ENCODE measurements at places on chromosomes 2 and 18.

- H3K27ac ChIP-seq = no peak overlapping the region
- H3K36me3 ChIP-seq = no peaks in the 10 kb centered on the region
- H3K4me3 ChIP-seq = no peak overlapping the region
- H3K27me3 ChIP-seq = no peaks in the 10 kb centered on the region
Observed at GRCh38 chr2:176931588-176932563, 280.7 kb upstream of the HNRNPA3 start.

GRCh38 chr2:19219060-19219459, 139.4 kb downstream of the OSR1 start:
- DNase-seq = no peak
- no peak overlapping the region for H3K4me3 ChIP-seq
- H3K4me1 ChIP-seq = peaks cover 3% of the 10 kb centered on the region
- H3K27ac ChIP-seq = no peak overlapping the region
- no peaks in the 10 kb centered on the region for H3K27me3 ChIP-seq
- no peaks in the 10 kb centered on the region for H3K36me3 ChIP-seq

DNA sequence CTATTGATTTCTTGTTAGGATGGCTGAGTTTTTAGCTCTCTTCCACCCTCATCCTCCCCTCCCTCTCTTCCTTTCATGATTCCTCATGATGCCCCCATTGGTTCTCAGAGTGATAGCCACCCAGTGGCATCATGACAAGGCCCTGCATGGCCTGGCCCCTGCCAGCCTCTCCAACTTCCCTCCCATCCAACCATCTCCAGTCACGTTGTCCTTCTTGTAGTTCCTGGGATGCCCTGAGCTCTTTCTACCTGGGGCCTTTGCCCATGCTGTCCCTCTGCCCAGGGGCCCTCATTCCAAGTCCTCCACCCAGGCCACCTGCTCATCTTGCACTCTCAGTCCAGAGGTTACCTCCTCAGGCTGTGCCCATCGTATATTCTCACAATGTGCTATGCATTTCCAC, 247.5 kb downstream of the TFCP2L1 start:
- no peaks in the 10 kb centered on the region for H3K36me3 ChIP-seq
- H3K27me3 ChIP-seq = peaks cover 13% of the 10 kb centered on the region
- no peak overlapping the region for H3K4me3 ChIP-seq
- no peak for DNase-seq
- H3K4me1 ChIP-seq = no peaks in the 10 kb centered on the region
- H3K27ac ChIP-seq = no peak overlapping the region

- no peak for DNase-seq
- H3K4me3 ChIP-seq = no peak overlapping the region
- no peaks in the 10 kb centered on the region for H3K4me1 ChIP-seq
- H3K27ac ChIP-seq = no peak overlapping the region
Observed at GRCh38 chr18:35851286-35851970, 121.1 kb upstream of the RMP24 start.

DNA sequence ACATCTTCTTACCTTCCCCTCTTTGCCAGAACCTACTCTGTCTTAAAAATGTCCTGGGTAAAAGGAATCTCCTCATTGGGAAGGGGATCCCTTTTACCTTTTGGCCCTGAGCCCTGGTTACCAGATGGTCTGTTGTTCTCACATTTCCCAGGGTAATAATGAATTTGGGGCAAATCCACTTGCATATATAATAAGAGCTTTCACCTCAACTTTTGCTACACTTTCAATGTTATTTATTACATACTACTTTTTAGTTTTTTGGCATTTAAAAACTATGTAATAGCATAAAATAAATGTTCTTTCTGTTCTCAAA, 15.0 kb downstream of the CERS6 start:
- no peaks in the 10 kb centered on the region for H3K27me3 ChIP-seq
- no peak overlapping the region for H3K27ac ChIP-seq
- DNase-seq = no peak
- H3K36me3 ChIP-seq = no peaks in the 10 kb centered on the region

- DNase-seq = no peak
- H3K4me1 ChIP-seq = no peaks in the 10 kb centered on the region
- H3K4me3 ChIP-seq = no peak overlapping the region
- H3K36me3 ChIP-seq = no peaks in the 10 kb centered on the region
- no peak overlapping the region for H3K27ac ChIP-seq
Observed at GRCh38 chr18:49999128-49999527, 185.8 kb upstream of the ACAA2 start.

GRCh38 chr2:194495046-194495445, 1162.0 kb upstream of the SLC39A10 start:
- no peaks in the 10 kb centered on the region for H3K36me3 ChIP-seq
- no peak overlapping the region for H3K27ac ChIP-seq
- H3K27me3 ChIP-seq = no peaks in the 10 kb centered on the region
- no peak for DNase-seq
- no peaks in the 10 kb centered on the region for H3K4me1 ChIP-seq
- H3K4me3 ChIP-seq = no peak overlapping the region

- H3K4me3 ChIP-seq = no peak overlapping the region
- H3K4me1 ChIP-seq = no peaks in the 10 kb centered on the region
- H3K27ac ChIP-seq = no peak overlapping the region
Observed at GRCh38 chr2:209666296-209666695, 105.3 kb upstream of the UNC80 start.

GRCh38 chr2:30134582-30134981, 12.2 kb upstream of the YPEL5 start:
- DNase-seq = no peak
- no peaks in the 10 kb centered on the region for H3K36me3 ChIP-seq
- H3K4me3 ChIP-seq = no peak overlapping the region
- no peaks in the 10 kb centered on the region for H3K27me3 ChIP-seq
- no peaks in the 10 kb centered on the region for H3K4me1 ChIP-seq
- H3K27ac ChIP-seq = no peak overlapping the region

DNA sequence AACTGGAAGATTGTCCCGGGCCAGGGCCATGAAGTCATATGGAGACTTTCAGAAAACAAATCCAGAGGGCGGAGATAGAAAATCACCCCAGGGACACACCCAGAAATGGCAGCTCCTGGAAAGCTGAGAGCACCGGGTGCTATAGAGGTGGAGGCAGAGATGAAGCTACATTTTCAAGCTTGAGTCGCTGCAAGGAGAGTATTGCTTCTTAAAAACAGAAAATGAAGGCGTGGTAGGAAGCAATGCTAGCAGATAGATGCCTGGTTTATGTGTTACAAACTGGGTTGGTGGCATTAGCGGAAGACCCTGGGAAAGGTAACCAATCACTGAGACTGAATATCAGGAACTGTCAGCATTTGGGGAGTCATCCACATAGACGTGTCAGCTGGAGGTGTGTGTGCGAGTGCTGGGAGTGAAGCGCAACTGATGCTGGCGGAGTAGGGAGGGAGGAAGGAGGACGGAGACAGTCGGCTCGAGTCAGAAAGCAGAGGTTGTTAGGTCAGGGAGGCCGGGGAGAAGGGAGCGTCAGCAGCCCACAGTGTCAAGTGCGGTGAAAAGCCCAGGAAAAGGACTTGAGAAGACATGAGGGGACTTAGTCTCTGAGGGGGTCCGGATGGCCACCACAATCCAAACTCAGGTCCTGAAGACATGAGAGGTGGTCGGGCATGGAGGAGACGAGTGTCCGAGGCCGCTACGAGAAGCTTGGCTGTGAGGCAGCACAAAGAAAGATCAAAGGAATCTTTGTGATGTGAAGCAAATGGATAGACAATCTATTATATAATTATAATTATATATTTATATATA, 45.4 kb downstream of the C18orf63 start:
- H3K4me1 ChIP-seq = no peaks in the 10 kb centered on the region
- no peaks in the 10 kb centered on the region for H3K27me3 ChIP-seq
- H3K36me3 ChIP-seq = no peaks in the 10 kb centered on the region
